ENCODE measurements at places on chromosomes 7 and 10.
A peak's percentile ranks its signal among the peaks of the same experiment; 100 is the strongest.

GRCh38 chr10:124296121-124296812 is 122.5 kb downstream of the OAT start:
- DNase-seq: no peak

GRCh38 chr7:69285854-69286253 is 312.4 kb upstream of the AUTS2 start:
- DNase-seq: no peak

DNA sequence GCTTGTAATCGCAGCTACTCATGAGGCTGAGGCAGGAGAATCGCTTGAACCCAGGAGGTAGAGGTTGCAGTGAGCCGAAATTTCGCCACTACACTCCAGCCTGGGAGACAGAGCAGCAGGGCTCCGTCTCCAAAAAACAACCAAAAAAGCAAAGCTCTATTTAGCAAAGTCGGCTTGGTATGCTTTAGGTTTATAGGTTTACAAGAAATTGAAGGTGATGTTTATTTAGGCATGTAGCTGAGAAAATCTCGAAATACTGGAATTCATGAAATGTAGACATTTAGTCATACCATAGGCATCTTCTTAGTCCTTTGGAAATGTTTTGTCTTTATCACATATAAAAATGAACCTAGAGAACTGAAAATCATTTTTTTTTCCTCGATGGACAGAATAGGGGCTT is 453.8 kb upstream of the ANKRD30A start:
- no peak for DNase-seq

- DNase-seq: no peak
Observed at GRCh38 chr7:105444342-105444987, 55.7 kb upstream of the SRPK2 start.

- no peak for DNase-seq
Observed at GRCh38 chr10:128898916-128899195, 568.2 kb upstream of the MGMT start.

- DNase-seq: no peak
Observed at GRCh38 chr7:75957021-75957736, 37.2 kb downstream of the TMEM120A start.

DNA sequence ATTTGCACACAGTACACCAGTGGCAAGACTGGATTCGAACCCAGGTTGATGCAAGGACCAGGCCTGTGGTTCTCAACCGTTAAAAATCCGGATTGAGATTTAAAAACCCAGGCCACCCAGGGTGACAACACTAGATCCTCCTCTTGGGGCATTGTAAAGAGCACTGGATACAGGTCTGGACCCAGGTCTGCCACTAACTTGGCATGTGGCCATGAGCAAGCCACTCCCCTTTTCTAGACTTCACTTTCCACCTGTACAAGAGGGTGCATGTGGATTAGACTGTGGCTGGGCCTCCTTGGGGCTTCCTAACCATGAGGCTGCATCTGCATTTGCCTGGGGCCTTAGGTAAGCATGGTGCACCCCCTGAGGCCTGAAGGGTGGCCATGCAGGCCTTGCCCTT is 21.7 kb upstream of the SLC29A3 start:
- DNase-seq: no peak

DNA sequence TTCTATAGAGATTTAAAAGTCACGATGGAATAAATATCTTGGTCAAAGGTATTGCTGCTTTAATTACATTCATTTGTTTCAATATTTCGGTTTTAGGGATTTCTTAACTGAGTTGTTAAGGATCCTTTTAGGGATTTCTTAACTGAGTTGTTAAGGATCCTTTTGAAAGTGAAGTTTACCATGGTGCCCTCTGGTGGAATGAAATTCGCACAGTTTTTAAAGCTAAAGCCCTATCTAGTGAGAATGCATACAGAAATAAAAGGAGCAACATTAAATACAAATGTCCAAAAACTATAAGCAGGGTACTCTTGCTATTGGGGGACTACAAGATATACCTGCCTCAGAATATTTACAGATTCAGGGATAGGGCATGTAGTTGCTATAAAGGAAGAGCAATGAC is 193.7 kb downstream of the RNLS start:
- peak; percentile 12 for DNase-seq

GRCh38 chr10:95346715-95347401 is 56.1 kb upstream of the PDLIM1 start:
- DNase-seq: peak; percentile 53

- no peak for DNase-seq
Observed at GRCh38 chr10:129470103-129470851, 3.2 kb downstream of the MGMT start.

Measured in SW 1271 (cell line).